ENCODE measurements at places on chromosomes 7 and 10.

GRCh38 chr10:96097865-96098264 lies 32.2 kb upstream of the ZNF518A start:
- no peak for DNase-seq

- DNase-seq: no peak
Observed at GRCh38 chr10:73894245-73894971, 16.5 kb upstream of the PLAU start.

- no peak for DNase-seq
Observed at GRCh38 chr7:5207131-5207530, 17.1 kb downstream of the WIPI2 start.

DNA sequence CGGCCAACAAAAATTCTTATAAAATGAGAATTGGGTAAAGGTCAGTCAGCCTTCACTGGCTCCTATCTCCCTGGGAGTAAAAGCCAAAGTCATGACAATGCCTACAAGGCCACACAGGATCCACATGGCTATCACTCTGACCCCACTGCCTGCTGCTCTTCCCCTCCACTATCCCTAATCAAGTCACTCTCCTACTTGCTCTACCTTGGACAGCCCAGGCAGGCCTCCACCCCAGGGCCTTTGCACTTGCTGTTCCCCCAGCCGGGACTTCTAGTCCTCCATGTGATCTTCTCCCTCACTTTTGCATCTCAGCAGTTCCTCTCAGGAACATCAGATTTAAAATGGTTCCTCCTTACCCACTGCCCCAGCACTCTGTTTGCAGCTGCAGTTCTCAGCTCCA lies 50.6 kb downstream of the PRR15 start:
- DNase-seq: no peak

- DNase-seq: peak; percentile 78
Observed at GRCh38 chr7:73734619-73735527, 3.7 kb downstream of the ABHD11 start.
